Kasumi-1 (cell line): ENCODE measurements at places on chromosomes 13 and 19.

DNA sequence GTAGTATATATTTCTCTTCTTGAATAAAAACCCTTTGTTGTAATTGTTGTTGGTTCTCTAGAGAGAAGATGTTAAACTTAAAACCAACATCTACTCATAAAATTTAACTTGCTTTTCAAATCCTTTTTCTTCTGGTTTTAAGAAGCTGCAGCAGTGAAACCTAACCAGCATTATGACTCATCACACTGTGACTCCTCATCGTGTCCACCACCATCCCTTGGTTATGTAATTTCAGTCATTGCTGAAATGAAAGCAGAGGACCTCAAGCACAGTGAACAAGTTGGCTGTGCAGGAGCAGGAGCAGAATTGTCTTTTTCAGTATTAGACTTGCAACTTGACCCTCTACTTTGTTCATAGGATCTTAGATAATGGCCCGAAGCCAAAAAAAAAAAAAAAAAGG is 64.9 kb upstream of the HTR2A start:
- DNase-seq: peak; percentile 83

GRCh38 chr19:39832341-39833083 is 1.4 kb downstream of the DYRK1B start:
- no peak for DNase-seq

DNA sequence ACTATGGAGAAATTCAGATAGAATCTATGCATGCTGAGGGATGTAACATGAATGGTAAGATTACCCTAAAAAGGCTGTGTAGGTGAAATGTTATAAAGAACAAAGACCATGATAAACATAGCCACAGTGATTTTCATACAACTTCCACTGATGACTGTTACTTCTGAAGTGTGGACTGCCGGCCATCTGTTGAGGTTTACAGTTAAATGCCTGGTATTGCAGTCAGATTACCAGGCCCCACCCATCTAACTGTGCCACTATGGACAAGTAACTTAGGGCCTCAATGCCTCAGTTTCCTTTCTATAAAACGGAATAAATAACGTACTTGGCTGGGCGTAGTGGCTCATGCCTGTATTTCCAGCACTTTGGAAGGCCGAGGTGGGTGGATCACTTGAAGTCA is 395.6 kb downstream of the KLF12 start:
- DNase-seq: no peak

- DNase-seq: no peak
These were observed 1.6 kb downstream of the MISP3 start for GRCh38 chr19:14073925-14074838.

GRCh38 chr13:45695198-45695730 is 6.9 kb upstream of the CBY2 start:
- no peak for DNase-seq

DNA sequence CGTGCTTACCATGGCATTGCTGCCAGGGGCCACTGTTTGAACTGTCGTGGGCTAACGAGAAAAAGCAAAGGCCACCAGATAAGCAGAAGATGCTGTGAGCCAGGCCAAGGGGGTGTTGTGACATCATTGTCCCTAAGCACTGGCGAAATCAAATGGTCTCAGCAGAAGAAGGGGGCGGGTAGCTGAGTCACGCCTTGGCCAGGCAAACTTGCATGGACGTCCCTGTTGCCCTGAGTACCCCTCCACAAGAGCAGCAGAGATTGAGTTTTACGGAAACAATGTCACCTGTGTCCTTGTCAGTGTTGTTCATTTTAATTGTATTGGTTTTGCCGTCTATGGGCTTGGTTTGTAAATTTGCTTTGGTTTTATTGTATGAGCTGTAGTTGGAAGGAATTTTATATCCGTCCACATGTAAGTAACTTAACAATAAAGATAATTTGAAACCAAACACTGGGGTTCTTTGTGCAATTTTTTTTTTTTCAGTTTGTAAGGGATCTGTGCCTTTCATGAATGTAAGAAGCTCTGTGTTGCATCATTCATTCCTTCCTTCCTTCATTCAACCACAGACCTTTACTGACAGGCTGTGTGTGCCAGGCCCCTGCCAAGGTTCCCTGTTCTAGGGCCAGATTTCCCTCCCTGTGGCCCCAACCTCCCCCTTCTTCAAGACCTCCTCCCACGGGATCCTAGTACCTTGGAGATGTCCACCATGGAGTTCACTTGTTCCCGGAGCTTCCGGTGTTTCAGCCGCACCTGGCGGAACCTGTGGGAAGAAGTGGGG is 12.3 kb downstream of the KCNN4 start:
- peak; percentile 67 for DNase-seq

DNA sequence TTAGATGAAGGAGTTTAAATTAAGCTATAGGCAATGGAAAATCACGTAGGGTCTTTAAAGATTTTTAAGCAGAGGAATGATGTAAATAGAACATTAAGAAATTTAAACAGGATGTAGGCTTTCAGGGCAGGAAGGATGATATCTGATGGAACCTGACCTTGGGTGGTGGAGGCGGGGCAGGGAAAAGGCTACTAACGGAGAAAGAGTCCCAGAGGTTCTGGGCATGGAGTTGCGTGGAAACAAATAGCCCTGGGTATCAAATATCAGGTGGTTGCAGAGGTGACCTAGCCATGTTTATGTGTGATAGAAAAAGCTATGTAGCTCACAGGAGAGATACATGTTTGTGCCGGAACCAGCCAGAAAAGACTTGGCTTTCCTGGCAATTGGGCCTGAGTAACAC is 7.8 kb upstream of the CDK8 start:
- DNase-seq: no peak

DNA sequence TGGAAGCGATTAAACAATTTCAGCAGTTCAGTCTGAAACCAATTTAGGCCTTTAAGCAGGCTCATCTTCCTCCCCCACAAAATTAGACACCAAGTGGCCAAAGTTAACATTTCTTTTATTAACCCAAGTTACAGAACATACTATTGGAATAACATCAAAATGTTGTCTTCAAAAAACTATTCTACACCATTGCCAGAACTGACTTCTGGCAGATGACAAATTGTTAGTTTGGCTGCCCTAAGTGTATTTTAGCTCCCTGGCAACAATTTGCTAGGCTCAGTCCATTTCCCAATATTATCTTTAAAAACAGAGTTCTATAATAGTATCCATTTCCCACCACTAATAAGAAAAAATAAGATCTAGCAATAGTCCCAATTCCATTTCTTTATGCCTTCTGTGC is 107.8 kb downstream of the SGCG start:
- DNase-seq: no peak

- no peak for DNase-seq
These were observed 173.9 kb downstream of the DCLK1 start for GRCh38 chr13:35957241-35957731.

DNA sequence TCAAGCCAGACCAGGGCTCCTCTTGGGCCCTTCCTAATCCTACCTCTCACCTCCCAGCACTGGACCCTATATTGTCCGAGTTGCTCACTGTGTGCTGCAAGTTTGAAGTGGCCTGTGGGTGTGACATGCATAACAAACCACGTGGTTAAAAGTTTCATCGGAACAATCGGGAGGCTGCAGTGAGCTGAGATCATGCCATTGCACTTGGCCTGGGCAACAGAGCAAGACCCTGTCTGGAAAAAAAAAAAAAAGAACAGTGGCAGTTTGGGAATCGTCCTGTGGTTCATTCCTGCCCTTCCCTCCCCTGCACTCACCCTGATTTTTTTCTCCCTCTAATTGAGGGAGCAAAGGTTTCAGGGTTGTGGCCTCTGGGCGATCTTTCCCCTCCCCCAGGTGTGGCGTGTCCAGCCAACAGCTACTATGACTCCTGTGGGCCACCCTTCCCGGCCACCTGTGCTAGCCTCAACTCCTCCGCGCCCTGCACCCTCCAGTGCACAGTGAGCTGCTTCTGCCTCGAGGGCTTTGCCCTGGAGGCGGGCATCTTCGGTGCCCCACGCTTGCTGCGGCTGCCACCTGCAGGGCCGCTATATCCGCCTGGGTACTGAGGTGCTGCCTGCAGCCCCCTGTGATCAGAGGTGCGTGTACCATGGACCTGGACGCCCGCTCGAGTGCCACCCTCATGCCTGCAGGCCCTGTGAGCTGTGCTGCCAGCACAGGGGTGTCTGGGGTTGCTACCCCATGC is 16.3 kb upstream of the FXYD3 start:
- no peak for DNase-seq

- DNase-seq: no peak
These were observed 3.8 kb upstream of the ZNF626 start for GRCh38 chr19:20664901-20665781.

DNA sequence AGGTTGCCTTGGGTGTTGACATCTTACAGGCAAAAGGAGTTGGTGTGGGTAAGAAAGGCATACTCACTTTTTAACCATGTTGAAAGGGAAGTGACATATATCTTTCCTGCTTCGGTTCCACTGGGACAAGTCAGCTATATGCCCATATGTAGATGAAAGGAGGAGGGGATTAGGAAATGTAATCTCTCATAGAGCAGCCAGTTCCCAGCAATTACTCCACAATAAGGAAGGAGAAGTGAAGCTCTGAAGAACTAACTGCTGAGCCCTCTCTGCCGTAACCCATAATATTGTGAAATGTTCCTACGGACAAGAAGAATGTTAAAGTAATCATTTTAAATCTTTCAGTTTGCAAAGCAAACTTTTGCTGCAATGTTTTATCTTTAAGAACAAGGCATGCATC is 82.2 kb downstream of the EDNRB start:
- DNase-seq: peak; percentile 80

DNA sequence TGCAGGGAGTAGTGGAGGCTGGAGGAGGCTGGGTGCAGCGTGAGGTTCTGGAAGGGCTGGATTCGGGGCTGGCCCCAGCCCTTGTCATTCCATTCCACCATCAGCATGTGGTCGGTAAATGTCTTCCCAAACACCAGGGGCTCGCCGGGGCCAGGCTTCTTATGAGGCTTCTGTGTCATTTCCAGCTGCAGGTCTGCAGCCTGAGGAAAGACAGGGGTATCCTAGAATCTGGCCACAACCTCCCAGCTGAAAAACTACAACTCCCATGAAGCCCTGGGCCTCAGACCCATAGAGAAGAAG is 4.4 kb downstream of the BCAT2 start:
- no peak for DNase-seq

DNA sequence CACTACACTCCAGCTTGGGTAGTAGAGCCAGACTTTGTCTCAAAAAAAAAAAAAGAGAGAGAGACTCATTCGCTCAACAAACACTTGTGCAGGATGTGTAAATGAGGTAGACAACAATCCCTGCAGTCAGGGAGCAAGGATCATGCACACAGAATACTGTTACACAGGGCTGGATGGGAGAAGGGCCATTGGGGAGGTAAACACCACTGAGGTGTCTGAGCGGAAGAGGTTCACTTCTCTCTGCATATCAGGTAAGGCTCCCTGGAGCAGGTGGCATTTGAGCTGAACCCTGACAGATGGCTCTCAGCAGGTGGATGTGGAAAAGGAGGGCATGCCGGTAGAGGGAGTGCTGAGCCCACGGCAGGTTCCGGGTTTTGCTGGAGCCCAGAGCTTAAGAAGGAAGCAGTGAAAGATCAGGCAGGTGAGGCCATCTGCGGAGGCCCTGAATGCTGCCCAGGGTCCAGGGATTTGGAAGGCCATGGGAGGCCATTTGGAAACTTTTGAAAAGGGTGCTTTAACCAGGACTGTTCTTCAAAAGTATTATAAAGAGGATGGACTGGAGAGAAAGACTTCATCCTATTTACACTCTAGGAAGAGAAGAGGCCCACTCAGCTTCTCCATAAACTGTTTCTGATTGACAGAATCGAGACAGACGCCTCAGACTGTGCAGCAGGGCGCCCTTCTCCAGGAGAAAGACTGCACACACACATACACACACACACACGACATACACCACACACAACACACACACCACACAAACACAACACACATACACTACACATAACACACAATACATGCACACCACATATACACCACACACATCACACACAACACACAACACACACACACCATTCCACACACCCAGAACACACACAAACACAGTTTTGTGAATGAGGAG is 199.4 kb downstream of the USP12 start:
- DNase-seq: peak; percentile 4

GRCh38 chr13:66128201-66128600 is 1101.9 kb downstream of the PCDH9 start:
- DNase-seq: no peak

DNA sequence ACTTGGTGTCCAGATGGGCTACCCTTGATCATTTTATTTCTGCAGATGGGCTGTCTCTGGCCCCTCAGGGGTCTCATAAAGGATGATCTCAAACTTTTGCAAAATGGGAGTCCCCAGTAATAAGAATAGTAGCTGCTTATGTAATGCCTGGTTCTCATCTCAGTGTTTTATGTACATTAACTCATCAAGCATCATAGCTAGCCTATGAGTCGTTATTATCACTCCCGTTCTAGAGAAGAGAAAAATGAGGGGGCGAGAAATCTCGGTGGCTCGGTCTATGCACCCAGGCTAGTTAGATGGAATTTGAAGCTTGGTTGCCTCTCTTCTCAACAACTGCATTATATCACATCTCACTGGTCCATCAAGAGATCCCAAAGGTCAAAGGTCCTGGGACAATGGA is 3.4 kb downstream of the CACNG6 start:
- DNase-seq: no peak
